ENCODE measurements at places on chromosomes 4 and X. TPM values are rescaled to one million over a fixed set of nuclear protein-coding genes. Genes with fewer than 3 reads are reported as not detected.

DNA sequence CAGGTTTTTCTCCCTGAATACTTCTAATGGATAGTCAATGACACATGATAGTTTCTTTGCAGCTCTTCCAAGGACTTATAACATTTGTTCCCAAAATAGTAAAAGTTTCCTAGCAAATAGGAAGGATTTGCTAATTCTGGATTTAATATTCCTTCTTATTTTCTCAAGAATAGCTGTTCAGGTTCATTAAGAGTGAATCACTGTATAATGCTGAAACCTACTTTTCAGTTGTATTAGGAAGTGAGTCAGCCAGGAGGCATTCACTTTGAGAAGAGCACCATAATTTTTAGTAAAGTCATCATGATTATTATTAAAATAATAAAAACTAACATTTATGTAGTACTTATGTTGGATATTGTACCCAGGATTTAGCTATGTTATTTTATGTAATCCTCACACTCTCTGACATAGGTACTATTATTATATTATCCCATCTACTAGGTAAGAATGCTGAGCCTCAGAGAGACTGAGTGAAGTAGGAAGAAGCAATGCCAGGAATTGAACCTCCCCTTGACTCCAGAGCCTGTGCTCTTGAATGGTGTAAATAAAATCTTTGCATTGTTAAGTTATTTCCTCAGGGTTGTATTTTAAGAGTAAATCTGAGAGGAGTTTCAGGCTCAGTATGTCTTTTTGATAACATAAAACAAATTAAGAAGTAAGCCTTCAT lies 114.8 kb downstream of the REELD1 start:
- DNase-seq = no peak

DNA sequence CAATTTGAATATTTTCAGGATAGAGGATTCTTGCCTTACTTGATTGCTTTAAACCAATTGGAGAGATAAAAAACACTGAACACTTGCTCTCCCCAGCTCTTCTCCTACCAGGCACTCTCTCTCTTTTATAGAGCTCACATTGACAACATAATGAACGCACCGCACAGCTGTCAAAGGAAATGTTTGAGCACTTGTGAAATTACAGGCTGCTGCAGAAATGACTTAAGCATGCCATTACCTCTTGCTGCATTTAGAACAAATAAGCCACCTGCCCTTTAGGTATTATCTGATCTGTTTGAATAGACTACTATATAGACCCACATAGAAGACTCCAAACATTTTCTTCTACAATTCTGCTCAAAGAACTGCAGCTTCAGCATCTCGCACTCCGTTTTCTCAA lies 227.7 kb downstream of the C4orf33 start:
- DNase-seq = no peak

- DNase-seq = no peak
These were observed 5.3 kb downstream of the CWH43 start for GRCh38 chr4:48991357-48991756.

- DNase-seq = no peak
These were observed 75.0 kb downstream of the NAA11 start for GRCh38 chr4:79250887-79251286.

GRCh38 chrX:110000000-110000399 lies 2.9 kb upstream of the TMEM164 start:
- DNase-seq = no peak

DNA sequence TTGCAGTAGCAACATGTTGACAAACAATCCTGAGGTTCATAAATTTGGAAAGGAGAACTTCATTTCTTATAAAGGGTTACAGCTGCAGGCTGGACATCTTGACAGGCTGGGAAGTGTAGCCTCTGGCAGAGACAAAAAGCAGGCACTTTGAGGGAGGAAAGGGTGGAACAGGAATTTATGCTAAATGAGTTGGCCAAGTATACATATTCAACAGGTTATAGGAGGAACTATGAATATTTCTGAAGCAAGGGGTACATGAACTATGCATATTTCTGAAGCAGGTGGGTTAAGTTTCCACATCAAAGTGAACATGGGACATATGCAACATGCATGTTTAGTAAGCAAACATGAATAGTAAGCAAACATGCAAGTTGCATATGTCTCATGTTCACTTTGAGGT lies 1.6 kb upstream of the ANTXR2 start:
- no peak for DNase-seq

DNA sequence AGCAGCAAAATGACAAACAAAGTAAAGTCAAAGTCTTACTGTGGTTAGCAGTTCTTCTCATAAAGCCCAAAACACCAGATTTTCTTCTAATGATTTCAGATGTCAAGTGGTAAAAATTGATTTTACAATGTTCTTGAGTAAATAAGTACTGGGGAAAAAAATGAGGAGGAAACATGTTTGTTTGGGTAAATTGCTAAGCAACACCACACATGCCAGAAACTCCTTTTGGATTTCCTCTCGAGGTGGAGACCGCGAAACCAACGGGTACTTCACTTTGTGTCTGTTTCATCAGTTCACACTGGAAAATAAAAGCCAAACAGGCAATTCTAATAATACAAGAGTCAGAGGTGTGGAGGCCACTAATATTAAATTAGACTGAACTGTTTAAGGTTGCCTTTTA lies 4.6 kb upstream of the PKD2 start:
- no peak for DNase-seq

GRCh38 chr4:154487145-154487544 lies 4.5 kb downstream of the DCHS2 start:
- DNase-seq = no peak

The TMPRSS11E gene
- total RNA-seq = 1.4 TPM

DNA sequence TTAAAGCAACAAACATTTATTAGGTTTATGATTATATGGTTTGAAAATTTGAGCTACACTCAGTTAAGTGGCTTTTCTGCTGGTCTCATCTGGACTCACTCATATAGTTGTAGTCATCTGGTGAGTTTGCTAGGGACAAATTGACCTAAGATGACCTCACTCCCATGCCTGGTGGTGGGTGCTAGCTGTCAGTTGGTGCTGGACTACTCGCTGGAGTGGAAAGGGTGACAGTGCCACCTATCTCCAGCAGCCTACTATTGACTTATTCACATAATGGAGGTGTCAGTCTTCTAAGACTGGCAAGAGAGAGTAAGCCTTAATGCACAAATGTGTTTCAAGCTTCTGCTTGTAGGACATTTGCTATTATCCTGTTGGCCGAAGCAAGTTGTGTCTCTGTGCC lies 88.2 kb downstream of the TASL start:
- peak; percentile 5 for DNase-seq

DNA sequence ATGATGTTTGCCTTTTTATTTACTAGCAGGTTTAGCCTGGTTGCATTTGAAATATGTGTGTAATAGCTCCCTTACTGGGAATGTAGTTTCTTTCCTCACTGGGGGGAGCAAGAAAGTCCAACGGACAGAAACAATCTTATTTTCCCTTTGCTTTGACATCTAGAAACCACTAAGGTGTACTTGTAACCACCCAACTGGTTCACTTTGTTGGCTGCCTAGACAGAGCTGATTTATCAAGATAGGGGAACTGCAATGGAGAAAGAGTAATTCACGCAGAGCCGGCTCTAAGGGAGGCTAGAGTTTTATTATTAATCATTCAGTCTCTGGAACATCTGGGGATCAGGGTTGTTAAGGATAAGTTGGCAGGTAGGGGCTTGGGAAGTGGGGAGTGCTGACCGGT lies 30.3 kb downstream of the XG start:
- no peak for DNase-seq

DNA sequence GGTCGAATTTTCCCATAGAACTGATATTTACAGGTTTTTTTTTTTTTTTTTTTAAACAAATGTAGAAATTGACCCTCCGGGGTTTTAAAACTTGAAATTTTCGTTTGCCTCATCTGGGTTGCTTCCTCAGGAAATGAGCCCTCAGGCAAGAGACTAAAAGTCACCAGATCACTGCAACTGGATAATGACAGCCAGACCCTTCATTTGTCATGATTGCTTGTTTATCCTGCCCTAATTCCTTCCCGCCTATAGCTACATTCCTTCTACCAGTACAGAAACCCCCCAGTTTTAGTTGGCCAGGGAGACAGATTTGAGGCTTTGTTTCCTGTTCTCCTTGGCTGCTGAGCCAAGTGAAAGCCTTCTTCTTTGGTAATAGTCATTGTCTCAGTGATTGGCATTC lies 44.0 kb upstream of the IGFBP7 start:
- no peak for DNase-seq

GRCh38 chr4:119038116-119038841 lies 97.4 kb upstream of the MYOZ2 start:
- DNase-seq = no peak

GRCh38 chr4:17567271-17567670 lies 9.7 kb upstream of the LAP3 start:
- no peak for DNase-seq

The AKAP4 gene
- total RNA-seq = not detected

The KIAA1210 gene
- total RNA-seq = not detected

GRCh38 chr4:7897811-7898210 lies 41.9 kb downstream of the AFAP1 start:
- DNase-seq = no peak

The SNX25 gene
- total RNA-seq = 25.0 TPM

The YIPF7 gene
- total RNA-seq = not detected

DNA sequence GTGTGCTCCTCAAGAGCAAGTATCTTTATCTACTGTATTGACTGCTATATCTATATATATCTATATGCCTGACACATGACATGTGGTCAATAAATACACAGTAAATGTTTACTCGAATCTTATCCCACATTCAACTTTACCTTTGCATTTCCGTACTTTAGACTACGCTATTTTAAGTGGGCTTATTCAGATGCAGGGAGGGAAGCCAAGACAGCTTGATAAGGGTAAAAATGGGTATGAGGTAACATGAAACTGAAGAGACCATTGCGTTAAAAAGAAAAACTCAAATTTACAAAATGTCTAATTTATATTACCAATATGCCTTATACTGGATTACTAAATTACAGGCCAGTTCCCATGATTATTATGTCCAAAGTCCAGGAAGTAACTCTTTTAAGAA lies 17.8 kb downstream of the SEPSECS start:
- DNase-seq = no peak

GRCh38 chr4:174215057-174215456 lies 68.4 kb downstream of the FBXO8 start:
- no peak for DNase-seq

DNA sequence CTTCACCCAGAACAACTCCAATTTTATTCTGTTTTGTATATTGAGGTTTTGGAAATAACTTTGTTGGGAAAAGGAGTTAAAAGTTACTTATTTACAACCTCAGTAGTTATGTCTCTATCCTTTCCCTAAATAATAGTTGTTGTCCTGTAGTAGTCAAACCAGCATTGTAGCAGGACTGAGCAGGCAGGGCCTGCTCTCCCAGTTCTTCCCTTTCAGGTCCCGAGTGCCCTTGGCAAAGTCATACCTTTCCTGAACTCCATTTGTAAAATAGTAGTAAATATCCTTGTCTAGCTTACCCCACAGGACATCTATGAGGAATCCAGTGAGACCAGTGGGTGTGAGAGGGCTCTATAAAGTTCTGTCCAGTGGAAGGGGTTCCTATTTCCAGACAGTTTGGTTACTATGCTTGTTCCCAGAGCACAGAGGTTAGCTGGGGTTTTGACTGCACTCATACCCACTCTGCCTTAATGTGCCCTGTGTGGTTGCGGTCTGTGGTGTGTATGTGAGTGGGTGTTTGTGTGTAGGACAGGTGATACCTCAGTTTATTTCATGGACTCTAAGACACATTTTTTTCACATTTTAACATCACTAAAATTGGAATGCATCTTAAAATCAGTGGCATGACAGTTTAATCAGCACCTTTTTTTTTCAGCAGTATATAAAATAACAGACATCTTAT lies 136.3 kb downstream of the AMMECR1 start:
- no peak for DNase-seq

GRCh38 chr4:169282429-169283113 lies 11.8 kb upstream of the SH3RF1 start:
- DNase-seq = no peak

DNA sequence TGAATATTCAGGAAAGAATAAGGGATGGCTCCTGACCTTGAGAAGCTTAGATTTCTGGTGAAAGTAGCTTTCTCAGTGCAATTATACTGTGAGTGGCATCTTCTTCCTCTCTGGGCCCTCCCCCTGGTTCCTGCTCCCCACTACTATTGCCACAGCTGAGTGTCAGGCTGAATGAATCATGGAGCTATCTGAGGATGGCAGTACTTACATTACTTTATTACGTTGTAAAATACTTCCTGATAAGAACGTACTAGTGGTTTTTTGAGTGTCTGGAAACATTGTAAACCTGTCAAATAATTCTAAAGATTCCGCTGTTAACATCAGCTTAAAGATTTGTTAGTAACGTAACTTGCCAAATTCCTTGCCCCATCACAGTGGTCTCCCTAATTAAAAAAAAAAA lies 36.2 kb downstream of the ARHGAP10 start:
- no peak for DNase-seq

GRCh38 chrX:130172127-130172845 lies 524 bp downstream of the RAB33A start:
- peak; percentile 15 for DNase-seq

The NOX1 gene
- not detected for total RNA-seq

The DCHS2 gene
- total RNA-seq = 7.6 TPM

GRCh38 chr4:18670034-18670433 lies 648.5 kb upstream of the LCORL start:
- no peak for DNase-seq

GRCh38 chrX:23554304-23554703 lies 113.0 kb upstream of the PRDX4 start:
- DNase-seq = peak; percentile 55

The FOXR2 gene
- not detected for total RNA-seq

DNA sequence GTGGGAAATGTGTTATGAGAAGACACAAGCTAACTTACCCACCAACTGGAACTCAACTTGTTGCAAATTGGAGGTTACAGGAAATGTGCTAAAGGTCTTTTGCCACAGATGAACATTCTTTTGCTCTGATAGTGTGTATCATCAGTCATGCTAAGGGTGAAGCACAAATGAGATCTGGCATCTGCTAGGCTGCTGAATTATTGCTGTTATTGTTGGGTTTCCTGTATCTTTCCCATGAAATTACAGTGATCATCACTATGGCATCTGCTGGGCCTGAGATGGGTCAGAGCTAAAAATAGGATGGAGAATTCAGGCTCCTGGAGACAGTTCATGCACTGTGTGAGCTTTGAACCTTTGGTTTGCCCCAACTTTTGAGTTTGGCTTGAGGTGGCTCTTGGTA lies 124.5 kb downstream of the NPNT start:
- DNase-seq = no peak

GRCh38 chr4:9931146-9931545 lies 90.2 kb downstream of the SLC2A9 start:
- DNase-seq = no peak

All from GM23338 (cell line).